ENCODE measurements at places on chromosomes 1 and 21. TPM values are rescaled to one million over a fixed set of nuclear protein-coding genes. Genes with fewer than 3 reads are reported as not detected.

- no peaks in the 10 kb centered on the region for H3K27me3 ChIP-seq
- no peaks in the 10 kb centered on the region for H3K4me1 ChIP-seq
- no peak for DNase-seq
- no peak overlapping the region for H3K27ac ChIP-seq
These were observed 9.3 kb downstream of the ATP1A2 start for GRCh38 chr1:160124705-160125478.

GRCh38 chr1:77825131-77825709 lies 45.8 kb downstream of the MIGA1 start:
- no peak overlapping the region for H3K27ac ChIP-seq
- no peak for DNase-seq
- H3K27me3 ChIP-seq, result no peaks in the 10 kb centered on the region

- peak overlapping the region; percentile 42 for H3K4me3 ChIP-seq
- peaks cover 8% of the 10 kb centered on the region for H3K4me1 ChIP-seq
- no peak for DNase-seq
- no peaks in the 10 kb centered on the region for H3K36me3 ChIP-seq
- H3K27me3 ChIP-seq, result peaks cover 5% of the 10 kb centered on the region
These were observed 1.8 kb upstream of the ANP32E start for GRCh38 chr1:150237746-150238145.

DNA sequence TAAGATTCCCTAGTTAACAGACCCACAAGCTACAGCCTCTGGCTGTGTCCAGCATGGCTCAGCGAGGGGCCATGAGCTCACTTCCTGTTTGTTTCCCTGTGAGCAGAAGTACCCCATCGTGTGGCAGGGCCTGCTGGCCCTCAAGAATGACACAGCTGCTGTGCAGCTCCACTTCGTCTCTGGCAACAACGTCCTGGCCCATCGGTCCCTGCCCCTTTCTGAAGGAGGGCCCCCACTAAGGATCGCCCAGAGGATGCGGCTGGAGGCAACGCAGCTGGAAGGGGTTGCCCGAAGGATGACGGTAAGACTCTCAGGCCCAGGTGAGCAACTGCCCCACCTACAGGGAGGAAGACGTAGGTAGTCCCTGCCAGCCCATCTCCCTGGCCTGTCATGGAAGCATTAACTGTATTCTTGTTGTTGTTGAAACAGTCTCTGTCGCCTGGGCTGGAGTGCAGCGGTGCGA lies 38.2 kb downstream of the ZBTB17 start:
- no peak overlapping the region for H3K27ac ChIP-seq
- H3K4me3 ChIP-seq, result no peak overlapping the region
- H3K4me1 ChIP-seq, result peaks cover 2% of the 10 kb centered on the region
- DNase-seq, result no peak

- H3K4me1 ChIP-seq, result no peaks in the 10 kb centered on the region
- peaks cover 15% of the 10 kb centered on the region for H3K36me3 ChIP-seq
- no peak overlapping the region for H3K4me3 ChIP-seq
These were observed 155.6 kb downstream of the NUF2 start for GRCh38 chr1:163477276-163477830.

DNA sequence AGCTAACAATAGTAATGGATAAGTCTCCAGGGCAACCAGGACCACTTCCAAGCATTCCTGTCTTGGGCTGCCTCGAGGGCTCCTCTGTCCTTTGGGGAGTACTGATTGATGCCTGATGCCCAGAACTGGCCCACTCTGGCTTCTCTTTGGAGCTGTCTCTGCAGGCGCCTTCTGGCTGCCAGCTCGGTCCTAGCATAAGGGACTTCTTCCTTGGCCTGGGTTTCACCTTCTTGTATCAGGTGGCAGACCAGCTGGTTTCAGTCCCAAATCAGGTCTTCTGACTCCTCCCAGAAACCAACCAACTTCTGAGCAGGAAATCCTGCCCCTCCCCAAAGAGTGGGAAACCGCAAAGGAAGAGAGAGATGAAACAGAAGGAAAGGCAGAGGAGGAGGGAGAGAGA lies 10.6 kb downstream of the G0S2 start:
- no peak for DNase-seq
- no peak overlapping the region for H3K27ac ChIP-seq
- no peaks in the 10 kb centered on the region for H3K36me3 ChIP-seq
- no peaks in the 10 kb centered on the region for H3K4me1 ChIP-seq
- H3K4me3 ChIP-seq, result no peak overlapping the region

- H3K36me3 ChIP-seq, result no peaks in the 10 kb centered on the region
- H3K4me1 ChIP-seq, result peaks cover 24% of the 10 kb centered on the region
- H3K27me3 ChIP-seq, result peaks cover 8% of the 10 kb centered on the region
- peak overlapping the region; percentile 26 for H3K4me3 ChIP-seq
These were observed 61.4 kb downstream of the STUM start for GRCh38 chr1:226609836-226610455.

- peaks cover 4% of the 10 kb centered on the region for H3K36me3 ChIP-seq
- peaks cover 5% of the 10 kb centered on the region for H3K4me1 ChIP-seq
- no peak for DNase-seq
- no peak overlapping the region for H3K27ac ChIP-seq
These were observed 1912.9 kb downstream of the MRPL39 start for GRCh38 chr21:23694390-23694789.

DNA sequence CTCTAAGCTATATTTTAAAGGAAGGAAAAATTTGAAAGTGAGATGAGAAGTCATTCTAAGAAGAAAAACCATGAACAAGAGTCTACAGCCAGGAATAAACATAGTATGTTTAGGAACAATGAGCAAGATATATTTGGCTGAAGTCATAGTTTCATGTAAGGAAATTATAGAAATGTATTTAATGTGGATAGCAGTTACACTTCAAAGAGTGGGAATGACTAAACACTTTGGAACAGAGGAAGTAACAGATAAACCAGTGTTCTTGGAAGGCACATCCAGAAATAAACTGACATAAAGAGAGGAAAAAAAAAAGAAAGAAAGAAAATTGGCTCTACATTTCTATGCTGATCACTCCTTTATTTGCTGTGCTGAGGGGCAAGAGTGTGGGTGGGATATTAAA lies 18.0 kb downstream of the C8A start:
- H3K4me1 ChIP-seq, result peaks cover 6% of the 10 kb centered on the region
- H3K4me3 ChIP-seq, result no peak overlapping the region
- H3K36me3 ChIP-seq, result no peaks in the 10 kb centered on the region

GRCh38 chr1:232353001-232353400 lies 276.9 kb downstream of the SIPA1L2 start:
- peaks cover 7% of the 10 kb centered on the region for H3K4me1 ChIP-seq
- H3K36me3 ChIP-seq, result no peaks in the 10 kb centered on the region
- no peak overlapping the region for H3K4me3 ChIP-seq
- peaks cover 5% of the 10 kb centered on the region for H3K27me3 ChIP-seq
- H3K27ac ChIP-seq, result no peak overlapping the region

GRCh38 chr1:155168456-155169210 lies 4.5 kb downstream of the KRTCAP2 start:
- H3K4me1 ChIP-seq, result peaks cover 17% of the 10 kb centered on the region
- no peak for DNase-seq
- H3K4me3 ChIP-seq, result peak overlapping the region; percentile 10
- peaks cover 16% of the 10 kb centered on the region for H3K27me3 ChIP-seq

- H3K4me1 ChIP-seq, result no peaks in the 10 kb centered on the region
- DNase-seq, result no peak
- H3K4me3 ChIP-seq, result no peak overlapping the region
- H3K27ac ChIP-seq, result no peak overlapping the region
These were observed 66.6 kb downstream of the SPAG17 start for GRCh38 chr1:118118469-118118868.

DNA sequence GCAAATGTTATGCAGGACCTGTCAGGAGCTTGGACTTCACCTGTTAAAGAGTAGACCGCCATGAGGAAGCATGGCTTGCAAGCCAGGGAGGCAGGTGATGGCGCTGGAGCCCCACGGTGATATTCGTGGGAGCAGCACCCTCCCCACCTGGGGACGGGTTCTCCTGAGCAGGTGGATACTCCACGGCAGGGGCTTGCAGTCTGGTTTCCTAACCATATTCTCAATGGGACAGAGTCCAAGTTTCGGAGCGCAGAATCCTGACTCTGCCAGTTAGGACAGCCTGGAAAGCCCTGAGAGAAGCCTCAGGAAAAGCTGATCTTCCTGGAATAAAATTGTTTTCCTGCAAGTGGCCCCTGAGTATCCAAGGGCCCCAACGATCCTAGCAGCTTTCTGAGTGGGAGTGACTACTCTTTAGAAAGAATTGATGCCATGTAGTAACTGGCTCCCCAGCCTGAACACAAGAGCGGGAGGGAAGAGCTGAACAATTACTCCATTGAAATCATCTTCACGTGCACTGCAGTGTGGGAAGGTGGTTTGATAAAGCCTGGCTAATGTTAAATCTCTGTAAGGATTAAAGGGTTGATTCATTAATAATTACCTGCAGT lies 146.3 kb upstream of the RAB4A start:
- H3K36me3 ChIP-seq, result no peaks in the 10 kb centered on the region
- no peak overlapping the region for H3K27ac ChIP-seq
- no peak for DNase-seq
- no peak overlapping the region for H3K4me3 ChIP-seq

DNA sequence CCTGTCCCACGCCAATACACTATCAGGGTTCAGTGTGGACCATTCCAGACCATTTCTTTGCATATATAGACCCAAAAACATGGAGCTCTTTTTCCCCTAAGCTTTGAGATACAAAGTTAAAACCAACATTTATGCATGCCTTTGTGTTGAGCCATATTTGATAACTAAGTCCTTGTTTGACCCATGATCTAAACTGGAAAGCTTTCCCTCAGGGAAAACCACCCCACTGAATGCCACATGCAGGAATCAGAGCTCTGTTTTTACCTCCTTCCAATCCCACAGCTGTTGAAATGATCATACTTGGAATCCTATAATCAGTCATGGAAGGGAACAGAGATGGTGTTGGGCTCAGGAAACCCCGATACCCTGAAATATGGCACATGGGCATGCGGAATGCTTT lies 14.8 kb upstream of the SLC45A1 start:
- H3K36me3 ChIP-seq, result no peaks in the 10 kb centered on the region
- DNase-seq, result no peak
- no peaks in the 10 kb centered on the region for H3K4me1 ChIP-seq
- peaks cover 3% of the 10 kb centered on the region for H3K27me3 ChIP-seq

DNA sequence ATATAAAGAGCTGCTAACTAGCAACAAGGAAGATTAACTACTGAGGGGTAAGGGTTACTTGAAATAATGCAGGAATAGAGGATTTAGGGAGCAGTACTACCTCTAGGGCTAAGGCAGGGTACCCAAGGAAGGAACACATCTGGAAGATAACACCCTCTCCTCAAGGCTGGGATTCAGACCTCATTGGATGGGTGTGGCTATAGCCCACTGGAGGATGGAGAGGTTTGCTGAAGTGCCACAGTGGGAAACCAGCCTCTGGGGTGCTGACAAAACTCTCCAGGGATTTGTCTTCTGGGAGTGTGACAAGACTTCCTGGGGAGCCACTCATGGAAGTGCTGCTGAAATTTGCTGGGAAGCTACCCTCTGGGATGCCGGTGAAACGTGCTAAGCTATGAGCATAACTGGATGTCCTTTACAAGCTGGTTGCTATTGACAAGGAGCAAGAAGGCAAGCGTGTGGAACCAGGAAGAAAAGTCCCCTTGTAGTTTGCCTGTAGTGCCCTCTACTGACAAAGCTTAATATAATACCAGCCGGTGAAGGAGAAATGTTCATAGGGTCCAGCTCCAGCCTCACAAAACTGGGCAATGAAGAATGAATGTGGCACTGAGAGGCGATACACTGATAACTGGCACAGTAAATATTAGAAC lies 122.8 kb upstream of the USP24 start:
- H3K36me3 ChIP-seq, result peaks cover 6% of the 10 kb centered on the region
- no peaks in the 10 kb centered on the region for H3K4me1 ChIP-seq
- H3K4me3 ChIP-seq, result no peak overlapping the region
- H3K27me3 ChIP-seq, result peaks cover 5% of the 10 kb centered on the region
- no peak overlapping the region for H3K27ac ChIP-seq

GRCh38 chr1:19361611-19362147 lies 49.6 kb downstream of the SLC66A1 start:
- no peak for DNase-seq
- H3K36me3 ChIP-seq, result no peaks in the 10 kb centered on the region
- peaks cover 15% of the 10 kb centered on the region for H3K4me1 ChIP-seq
- H3K27ac ChIP-seq, result no peak overlapping the region

DNA sequence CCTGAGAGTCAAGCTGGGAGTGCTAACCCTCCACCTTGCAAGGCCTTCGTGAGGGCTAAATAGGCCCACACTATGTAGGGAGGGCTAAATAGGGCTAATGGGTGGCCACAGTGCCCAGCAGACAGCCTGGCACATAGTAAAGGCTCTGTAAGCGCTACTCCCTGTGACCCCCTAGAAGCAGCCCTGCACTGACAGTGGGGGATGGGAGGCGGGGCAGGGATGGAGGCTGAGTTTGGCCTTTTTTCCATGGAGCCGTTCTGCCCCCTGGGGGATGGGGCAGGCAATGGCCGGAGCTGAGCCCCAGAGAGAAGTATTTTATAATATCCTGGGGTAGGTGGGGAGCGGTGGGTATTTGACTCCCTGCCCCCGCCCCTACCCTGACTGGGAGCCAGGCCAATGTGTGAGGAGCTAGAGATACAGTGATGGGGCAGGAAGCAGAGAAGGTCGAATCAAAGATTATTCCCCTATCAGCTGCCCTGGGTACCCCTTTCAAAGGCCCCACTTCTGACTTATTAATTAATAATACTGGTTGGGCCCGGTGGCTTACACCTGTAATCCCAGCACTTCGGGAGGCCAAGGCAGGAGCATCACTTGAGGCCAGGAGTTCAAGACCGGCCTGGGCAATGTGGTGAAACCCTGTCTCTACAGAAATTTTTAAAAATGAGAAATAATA lies 42.3 kb downstream of the LACTBL1 start:
- DNase-seq, result peak; percentile 89
- H3K27ac ChIP-seq, result no peak overlapping the region
- no peak overlapping the region for H3K4me3 ChIP-seq
- peaks cover 2% of the 10 kb centered on the region for H3K27me3 ChIP-seq

Gene C8A
- total RNA-seq, result not detected

Gene PRAMEF27
- not detected for total RNA-seq

Gene SHE
- total RNA-seq, result 0.07 TPM

Gene GJA5
- not detected for total RNA-seq

Gene TEDDM1
- not detected for total RNA-seq

Gene CR1L
- not detected for total RNA-seq

Gene RGSL1
- not detected for total RNA-seq

Gene HRNR
- not detected for total RNA-seq
